ENCODE measurements at places on chromosomes 16 and 17.

- DNase-seq: no peak
Observed at GRCh38 chr16:74271872-74272271, 24.7 kb upstream of the PSMD7 start.

DNA sequence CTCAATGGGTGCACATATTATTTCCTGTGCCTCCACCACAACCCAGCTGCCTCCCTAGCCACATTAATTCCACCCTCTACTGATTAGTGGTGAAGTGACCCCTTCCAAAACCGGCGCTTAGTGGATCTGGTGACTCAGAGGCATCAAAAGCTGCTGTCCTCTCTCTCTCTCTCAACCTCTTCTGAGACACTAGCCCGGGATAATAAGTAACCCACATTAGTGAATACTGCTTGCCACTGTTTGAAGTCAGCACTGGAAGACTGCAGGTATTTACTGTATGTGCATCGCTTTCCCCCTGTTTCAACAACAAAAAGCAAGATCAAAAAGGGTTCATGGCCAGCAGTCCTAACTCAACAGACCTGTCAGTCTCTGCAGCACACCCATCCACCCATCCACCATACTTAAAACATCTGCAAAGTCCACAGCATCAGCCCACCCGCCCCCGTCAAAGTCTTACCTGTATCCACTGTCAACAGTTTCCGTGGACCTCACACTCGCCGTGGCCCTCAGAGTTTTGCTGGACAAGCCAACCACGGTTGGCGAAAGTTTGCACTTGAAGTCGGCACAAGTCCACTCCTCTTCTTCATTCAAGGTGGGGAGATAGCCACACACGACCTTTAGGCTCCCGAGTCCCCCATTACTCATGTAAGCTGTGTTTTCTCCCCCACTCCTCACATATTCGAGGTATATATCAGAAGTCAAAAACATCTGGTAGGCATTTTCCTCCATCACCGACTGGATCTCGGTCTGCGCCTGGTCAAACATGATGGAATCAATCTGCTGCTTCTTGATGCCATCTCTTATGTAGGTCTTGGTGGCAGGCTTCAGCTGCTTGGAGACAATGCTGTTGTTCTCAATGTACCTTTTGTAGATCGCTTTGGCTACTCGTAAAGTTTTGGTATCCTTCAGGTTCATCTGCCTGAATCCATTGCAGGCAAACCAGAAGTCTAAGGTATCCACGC is 3.8 kb downstream of the AXIN2 start:
- DNase-seq: no peak

DNA sequence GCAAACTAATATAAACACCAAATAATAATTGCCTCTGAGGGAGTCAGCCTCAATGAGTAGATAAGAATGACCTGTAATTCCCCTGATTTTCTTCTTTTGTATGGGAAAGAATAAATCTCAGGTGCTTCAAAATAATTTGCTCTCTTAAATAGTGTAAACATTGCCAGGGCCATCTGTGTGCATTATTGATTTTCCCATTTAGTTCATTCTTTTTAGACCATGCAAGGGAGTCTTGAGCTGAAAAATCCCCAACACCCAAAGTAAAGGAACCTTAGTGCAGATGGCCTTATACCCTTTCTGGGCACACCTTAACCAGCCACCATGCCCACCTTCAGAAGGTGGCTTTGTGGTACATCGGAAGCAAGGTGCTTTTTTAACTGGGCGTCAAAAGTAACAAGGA is 267.2 kb downstream of the TMEM114 start:
- DNase-seq: no peak

DNA sequence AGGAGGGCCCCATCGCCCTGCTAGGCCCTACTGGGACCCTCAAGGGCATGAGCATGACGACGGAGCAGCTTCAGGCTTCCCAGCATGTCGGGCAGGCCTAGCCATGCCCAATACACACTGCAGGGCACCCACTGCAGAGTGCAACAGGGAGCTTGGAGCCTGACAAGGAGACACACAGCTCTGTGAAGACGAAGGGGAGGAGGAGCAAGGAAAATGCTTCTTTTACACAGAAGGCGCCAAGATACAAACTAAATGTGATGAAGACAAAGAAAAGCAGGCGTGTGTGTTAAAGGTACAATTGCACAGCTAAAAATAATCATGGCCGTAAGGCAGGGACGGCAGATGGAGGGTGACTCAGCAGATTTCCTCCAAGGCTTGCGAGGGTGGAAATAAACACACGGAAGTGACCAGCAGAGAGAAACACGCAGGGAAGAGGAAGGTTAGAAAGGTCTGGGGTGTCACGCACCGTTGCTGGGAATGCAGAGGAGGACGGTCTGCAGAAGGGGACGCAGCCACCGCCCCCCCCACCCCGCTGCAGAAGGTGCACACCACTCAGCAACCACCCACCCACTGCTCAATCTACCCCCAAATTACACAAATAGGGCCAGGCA is 108.5 kb downstream of the ZNF778 start:
- DNase-seq: no peak

- DNase-seq: no peak
Observed at GRCh38 chr16:87782033-87782432, 16.2 kb upstream of the KLHDC4 start.

- no peak for DNase-seq
Observed at GRCh38 chr17:73991260-73991659, 212.2 kb upstream of the RPL38 start.

Data from germinal center (tissue), 1 donor.